ENCODE measurements at places on chromosomes 7 and 10.

GRCh38 chr7:105084581-105084980, 70.6 kb downstream of the KMT2E start:
- DNase-seq, result no peak

DNA sequence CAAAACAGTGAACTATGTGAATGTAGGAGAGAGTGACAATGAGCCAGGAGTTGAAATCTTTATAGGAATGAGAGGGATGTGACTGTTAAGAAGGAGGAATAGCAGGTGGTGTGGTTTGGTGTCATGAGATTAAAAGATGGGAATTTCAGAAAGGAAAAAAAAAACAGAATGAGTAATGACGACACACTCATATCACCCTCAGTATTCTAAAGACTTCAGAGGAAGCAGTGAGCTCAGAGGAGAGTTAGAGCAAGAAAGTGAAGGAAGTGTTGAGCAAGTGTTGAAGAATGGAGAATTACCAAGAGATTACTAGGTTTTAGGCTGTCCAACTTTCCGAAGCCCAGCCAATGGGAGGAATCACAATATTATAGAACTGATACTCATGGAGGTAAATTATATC, 220.5 kb upstream of the HGF start:
- DNase-seq, result peak; percentile 60

DNA sequence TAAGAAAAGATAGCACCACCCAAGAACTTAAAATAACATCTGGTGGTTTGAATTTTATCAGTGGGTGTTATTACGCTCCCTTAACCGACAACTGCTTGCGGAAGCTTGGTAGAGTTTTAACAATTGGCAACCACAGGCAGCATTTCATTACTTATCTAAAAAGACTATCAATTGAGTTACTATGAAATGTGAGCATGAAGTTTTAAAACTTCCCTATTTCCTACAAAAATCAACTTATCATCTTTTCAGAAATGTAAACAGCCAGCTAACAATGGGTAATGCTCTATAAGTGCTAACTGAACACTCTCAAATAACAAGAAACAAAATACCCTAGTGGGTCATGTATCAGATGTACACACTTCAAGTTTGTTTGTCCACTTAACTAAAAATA, 68.8 kb downstream of the OSBPL3 start:
- no peak for DNase-seq

- no peak for DNase-seq
Observed at GRCh38 chr10:58106211-58107035, 161.3 kb downstream of the IPMK start.

GRCh38 chr7:123440101-123440548, 94.3 kb downstream of the IQUB start:
- DNase-seq, result no peak

Data from ELR (cell line).